ENCODE measurements at places on chromosomes 4 and X.

DNA sequence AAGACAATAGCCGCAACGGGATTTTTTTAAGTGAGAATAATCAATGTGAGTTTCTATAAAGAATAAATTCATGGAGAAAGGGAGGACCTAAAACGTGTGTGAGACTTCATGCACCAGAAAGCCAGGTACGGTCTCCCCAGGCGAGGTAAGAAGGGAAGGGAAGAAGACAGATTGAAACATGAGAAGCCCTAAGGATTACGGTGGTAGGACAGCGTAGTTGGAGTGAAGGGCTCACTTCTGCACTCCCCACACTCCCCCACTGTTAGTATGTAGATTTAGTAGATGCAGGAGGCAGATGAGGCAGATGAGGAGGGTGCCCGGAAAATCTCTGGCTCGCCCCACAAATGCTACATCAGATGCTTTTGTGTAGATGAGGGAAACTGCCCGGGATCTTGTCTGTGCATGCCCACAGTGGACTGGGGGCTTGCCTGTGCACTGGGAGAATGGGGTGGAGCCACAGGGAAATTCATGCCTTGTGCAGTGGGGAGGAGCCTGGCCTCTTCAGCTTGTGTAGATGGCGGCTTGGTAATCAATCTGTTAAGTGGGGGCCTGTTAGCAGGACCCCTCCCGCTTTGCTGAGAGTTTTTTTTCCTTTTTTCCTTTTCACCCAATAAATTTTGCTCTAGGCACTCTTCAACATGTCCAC, 1544.5 kb upstream of the TENM3 start:
- DNase-seq: no peak

DNA sequence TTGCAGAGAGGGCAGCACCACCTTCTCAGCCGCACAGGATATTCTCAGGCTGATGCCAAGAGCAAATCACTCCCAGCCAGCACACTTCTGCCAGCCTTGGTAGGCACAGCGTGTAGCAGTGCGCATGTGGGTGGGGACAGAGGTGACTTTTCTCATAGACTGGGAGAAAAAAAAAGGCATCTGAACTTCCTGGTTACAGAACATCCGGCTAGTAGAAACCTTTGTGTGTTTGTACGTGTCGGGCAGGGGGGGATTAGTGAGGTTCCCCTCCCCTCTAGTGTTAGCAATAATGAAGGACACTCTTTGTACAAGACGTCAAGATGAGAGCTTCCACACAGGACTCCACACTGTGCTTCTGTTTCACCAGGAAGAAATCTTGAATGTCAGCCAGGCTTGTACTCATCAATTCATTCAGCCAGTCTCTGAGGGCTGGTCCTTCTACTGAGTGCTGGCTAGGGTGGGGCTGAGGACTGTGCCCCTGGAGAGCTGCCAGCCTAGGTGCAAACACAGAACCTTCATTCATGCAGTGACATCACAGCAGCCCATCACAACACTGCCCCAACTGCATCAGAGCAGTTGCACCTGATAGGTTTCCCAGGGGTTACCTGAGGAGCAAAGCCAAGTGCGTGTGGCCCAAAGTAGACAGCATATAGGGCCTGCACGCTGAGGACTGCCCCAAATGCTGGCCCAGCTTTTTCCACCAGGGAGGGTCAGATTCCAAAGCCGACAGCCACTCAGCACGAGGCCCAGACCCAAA, 34.7 kb downstream of the SLC25A5 start:
- DNase-seq: no peak

- no peak for DNase-seq
These were observed 26.9 kb downstream of the CSF2RA start for GRCh38 chrX:1295550-1295949.

GRCh38 chr4:27684610-27685011, 824.0 kb downstream of the STIM2 start:
- peak; percentile 6 for DNase-seq

GRCh38 chr4:179804440-179804839, 2362.2 kb upstream of the AGA start:
- DNase-seq: no peak

GRCh38 chrX:48776818-48777439, 9.5 kb upstream of the GATA1 start:
- no peak for DNase-seq

GRCh38 chrX:44253575-44253942, 89.9 kb downstream of the EFHC2 start:
- DNase-seq: no peak

DNA sequence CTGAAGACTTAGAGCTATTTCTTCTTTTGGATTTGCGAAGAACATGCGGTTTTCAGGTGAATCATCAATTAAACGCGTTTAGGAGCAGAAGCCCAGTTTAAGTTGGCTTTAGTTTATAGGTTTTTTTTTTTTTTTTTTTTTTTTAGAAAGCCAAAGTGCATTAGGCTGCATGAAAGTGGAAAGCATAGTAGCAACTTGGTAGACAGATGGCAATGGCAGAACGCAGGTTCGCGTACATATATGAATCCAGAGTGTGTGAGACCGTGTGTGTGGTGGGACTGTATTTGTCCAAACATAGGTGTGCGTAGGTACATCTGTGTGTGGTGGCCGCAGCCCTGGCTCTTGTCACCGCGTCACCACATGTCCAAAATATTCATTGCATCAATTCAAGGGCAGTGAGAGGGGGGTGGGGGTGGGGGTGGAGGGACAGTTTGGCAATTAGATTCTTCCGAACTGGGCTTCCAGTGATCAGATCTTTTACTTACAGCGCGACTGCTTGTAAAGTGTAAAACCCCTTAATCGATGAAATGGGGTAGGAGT, 901 bp downstream of the JADE1 start:
- no peak for DNase-seq

Measured in HFF-Myc (cell line).